ENCODE measurements at places on chromosomes 2 and 18.
A peak's percentile ranks its signal among the peaks of the same experiment; 100 is the strongest.

DNA sequence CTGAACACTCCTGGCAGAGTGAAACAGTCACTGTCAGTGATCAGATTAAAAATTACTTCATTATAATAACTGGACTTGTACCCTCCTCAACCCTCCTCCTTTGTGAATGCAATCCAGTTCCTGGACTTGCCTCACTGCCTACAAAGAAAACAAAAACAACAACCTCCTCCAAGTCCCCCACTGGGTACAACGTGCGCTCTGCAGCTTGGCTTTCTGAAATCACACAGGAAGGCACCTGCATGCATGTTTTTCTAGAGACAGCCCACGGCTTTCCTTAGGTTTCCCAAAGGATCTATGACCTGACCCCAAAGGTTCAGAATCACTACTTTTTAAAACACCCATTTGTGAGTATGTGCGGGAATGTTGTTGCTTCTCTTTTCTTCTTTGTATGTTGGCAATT, 61.4 kb upstream of the TUBA3E start:
- DNase-seq: no peak

- no peak for DNase-seq
Measured at GRCh38 chr18:31931886-31932240, 11.1 kb downstream of the TRAPPC8 start.

DNA sequence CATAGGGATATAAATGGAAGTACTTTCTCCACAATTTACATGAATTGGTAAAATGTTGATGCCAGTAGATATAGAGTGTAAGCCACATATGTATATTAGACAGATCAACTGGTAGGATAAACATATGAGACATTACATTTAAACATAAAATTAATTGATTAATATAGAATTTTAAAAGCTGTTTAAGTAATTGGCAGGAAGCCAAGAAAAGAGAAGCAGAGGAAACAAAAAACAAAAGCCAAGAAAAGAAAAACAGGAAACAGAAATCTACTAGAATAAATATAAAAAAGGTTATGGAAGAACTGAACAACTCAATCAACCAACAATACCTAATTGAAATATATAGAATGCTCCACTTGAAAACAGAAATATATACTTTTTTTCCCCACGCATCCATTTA, 920.1 kb upstream of the TMEFF2 start:
- DNase-seq: no peak

DNA sequence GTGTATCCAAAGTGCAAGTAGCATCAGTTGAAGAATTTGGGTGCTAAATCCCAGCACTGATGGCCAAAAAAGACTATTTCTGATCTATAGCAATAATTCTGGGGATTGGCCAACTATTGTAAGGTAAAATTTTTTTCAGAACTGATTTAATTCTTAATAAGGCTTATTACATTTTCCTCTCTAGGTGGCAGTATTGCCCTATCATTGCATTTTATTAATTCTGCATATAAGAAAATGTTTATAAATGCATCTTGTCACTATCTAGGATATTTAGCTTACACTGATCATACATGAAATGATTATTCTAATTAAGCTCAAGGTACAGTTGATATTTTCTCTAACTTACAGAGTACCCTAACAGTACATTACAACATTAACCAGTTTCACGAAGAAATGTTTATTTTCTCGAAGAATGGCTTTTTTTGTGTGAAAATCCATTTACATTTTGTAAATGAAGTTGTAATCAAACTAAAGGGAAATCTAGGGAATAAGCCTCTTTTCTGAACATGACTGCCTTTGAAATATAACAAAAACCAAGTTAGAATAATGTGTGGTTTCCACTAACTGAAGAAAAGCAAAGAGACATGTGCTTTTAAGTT, 11.0 kb downstream of the TTN start:
- peak; percentile 5 for DNase-seq

DNA sequence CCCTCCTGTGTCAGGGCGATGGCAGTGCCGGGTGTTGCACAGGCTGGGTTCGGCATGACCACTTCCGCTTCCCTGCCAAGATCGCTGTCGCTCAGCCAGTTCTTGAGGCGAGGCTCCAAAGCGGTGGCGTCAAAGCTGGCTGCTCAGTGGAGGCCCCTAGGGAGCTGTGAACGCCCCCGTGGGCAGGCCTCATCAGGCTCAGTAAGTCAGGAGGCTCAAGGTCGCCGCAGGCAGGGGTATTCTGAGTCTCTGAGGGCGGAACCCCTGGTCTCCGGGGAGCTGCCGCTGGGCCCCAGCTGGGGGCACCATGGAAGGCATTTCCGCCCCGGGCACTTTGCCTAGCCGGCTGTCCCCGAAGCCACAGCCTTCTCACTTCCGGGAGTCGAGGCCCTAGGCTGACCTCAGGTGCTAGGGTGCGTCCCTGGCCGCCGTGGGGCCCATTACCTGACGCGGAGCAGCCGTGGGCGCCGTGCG, 210.4 kb downstream of the SOCS6 start:
- peak; percentile 4 for DNase-seq

Data from DMS 273 treated with DMSO at 0.1 percent for 48 hours (cell line).